B cell (primary cell): ENCODE measurements at places on chromosomes 7 and 10. TPM values are rescaled to one million over a fixed set of nuclear protein-coding genes. Genes with fewer than 3 reads are reported as not detected.

FKBP6 gene
- polyA plus RNA-seq, result not detected in 2 replicates

SEMA4G gene
- 0.75 and 0.84 TPM in 2 replicates for polyA plus RNA-seq

PAPOLB gene
- polyA plus RNA-seq, result not detected in 2 replicates

KCP gene
- 1.2 and 2.3 TPM in 2 replicates for polyA plus RNA-seq

CDHR1 gene
- 0.27 and 0.31 TPM in 2 replicates for polyA plus RNA-seq

CCL26 gene
- polyA plus RNA-seq, result not detected in 2 replicates

PRTFDC1 gene
- 0.22 and 0.63 TPM in 2 replicates for polyA plus RNA-seq

DNA sequence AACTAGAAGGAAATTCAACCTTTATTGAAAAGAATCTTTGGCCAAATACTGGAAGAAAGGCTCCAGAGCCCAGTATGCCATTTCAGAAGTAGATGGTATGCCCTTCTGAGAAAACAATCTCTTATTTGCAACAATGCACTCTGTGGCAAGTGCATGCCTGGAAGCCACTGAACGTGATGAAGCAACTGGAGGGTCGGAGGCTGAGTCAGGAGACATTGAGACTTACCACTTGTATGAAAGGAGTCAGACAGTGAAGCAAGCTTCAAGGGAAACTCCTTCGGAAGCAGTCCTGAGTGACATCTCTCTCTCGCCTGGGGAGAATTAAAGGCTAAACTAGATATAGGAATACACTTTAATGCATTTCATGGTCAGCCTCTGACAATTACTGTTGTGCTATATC lies 353.7 kb downstream of the NRG3 start:
- H3K4me3 ChIP-seq, result no peak overlapping the region
- DNase-seq, result no peak
- H3K27me3 ChIP-seq, result no peaks in the 10 kb centered on the region

DNA sequence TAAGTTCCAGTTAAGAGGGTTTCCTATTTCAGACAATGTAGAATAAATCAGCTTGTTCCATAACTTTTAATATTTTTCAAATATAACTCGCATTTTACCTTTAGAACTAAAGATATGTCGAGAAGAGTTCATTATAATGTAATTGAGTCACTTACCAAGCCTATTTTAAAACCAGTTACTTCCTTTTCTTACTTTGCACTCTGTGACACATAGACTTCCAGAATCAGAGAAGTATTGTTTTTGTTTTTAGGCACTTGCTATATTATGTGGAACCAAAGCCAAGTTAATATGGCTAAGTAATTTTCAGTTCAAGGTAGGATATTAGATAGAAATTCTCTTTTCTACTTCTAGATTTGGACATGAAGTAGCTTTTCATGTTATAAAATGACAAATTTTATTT lies 182.7 kb upstream of the PRPS1L1 start:
- H3K27me3 ChIP-seq, result no peaks in the 10 kb centered on the region
- DNase-seq, result no peak
- no peak overlapping the region for H3K27ac ChIP-seq
- H3K36me3 ChIP-seq, result no peaks in the 10 kb centered on the region

DNA sequence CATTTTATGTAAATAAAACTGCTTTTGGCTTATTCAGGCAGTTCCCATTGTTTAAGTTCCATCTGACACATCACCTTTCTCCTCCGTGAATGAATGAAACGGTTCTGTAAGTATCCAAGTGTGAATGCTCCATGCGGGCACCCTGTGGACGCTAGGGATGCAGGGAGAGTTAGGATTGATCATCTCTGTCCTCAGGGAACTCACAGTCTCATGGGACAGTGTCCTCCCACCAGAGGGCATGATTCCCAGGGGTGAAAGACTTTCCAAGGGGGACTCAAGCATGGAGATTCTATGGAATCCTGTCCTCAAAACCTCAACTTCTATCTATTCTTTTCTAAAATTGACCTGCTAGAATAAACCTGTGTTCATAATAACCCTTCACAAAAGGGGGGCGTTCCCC lies 98.8 kb downstream of the HECW1 start:
- no peak overlapping the region for H3K27ac ChIP-seq
- no peaks in the 10 kb centered on the region for H3K4me1 ChIP-seq
- DNase-seq, result no peak

DNA sequence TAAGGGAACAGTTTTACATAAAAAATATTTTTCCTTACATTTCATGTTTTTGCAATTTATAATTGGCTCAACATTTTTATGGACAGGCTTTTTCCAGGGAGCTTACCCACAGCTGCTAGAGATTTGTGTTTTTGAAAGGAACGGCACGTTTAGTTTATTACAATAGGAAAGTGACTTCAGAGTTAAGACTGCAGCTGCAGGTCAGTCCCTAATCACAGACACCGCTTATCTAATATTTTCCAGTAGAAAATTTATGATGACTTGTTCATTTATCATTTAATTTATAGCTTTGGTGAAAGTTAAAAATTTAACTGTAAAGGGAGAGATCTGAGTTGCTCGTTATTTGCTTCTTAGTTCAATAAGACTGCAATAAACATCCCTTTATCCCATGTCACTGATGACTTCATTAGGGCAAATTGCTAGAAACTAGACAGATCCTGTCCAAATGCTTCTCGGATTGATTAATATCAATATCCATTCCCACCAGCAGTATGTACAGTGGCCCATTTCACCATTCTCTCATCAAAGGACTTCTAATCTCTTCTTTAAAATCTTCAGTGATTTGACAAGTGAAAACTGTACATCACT lies 97.0 kb upstream of the ODAD2 start:
- H3K4me3 ChIP-seq, result no peak overlapping the region
- DNase-seq, result no peak
- no peaks in the 10 kb centered on the region for H3K4me1 ChIP-seq

- DNase-seq, result no peak
- H3K4me1 ChIP-seq, result peaks cover 6% of the 10 kb centered on the region
- no peaks in the 10 kb centered on the region for H3K27me3 ChIP-seq
- H3K4me3 ChIP-seq, result no peak overlapping the region
These were observed 31.9 kb upstream of the HPS1 start for GRCh38 chr10:98478430-98479222.

GRCh38 chr7:50733552-50733951 lies 49.1 kb downstream of the GRB10 start:
- H3K36me3 ChIP-seq, result no peaks in the 10 kb centered on the region
- DNase-seq, result no peak
- H3K4me3 ChIP-seq, result no peak overlapping the region
- H3K27ac ChIP-seq, result no peak overlapping the region
- no peaks in the 10 kb centered on the region for H3K4me1 ChIP-seq

GRCh38 chr10:127889605-127890195 lies 3.0 kb downstream of the CLRN3 start:
- no peak overlapping the region for H3K4me3 ChIP-seq
- H3K27me3 ChIP-seq, result no peaks in the 10 kb centered on the region
- H3K36me3 ChIP-seq, result no peaks in the 10 kb centered on the region
- H3K27ac ChIP-seq, result no peak overlapping the region
- H3K4me1 ChIP-seq, result no peaks in the 10 kb centered on the region
- DNase-seq, result no peak

DNA sequence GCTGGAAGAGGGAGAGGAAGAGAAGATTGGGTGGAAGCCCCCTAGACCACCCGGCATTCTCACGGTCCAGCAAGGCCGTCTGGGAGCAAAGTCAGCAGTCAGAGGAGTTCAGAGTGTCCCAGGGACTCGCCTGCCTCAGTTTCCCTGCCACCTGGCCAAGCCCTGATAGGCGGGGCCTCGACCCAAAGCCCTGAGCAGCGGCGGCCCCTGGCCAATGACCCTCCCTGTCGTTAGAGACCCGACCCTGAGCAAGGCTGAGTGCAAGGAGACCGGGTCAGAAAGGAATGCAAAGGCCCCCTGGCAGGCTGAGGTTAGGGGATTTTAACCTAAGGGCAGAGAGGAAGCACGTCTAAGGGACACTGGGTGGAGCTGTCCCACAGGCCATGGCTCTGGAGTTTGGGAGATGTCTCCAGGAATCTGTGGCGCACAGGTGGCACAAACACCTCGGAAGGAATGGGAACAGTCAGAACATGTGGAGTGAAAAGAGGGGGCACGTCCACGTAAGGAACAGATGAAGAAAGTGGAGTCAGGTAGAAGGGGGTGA lies 196.8 kb upstream of the PDE1C start:
- no peak for DNase-seq
- H3K27me3 ChIP-seq, result no peaks in the 10 kb centered on the region
- no peaks in the 10 kb centered on the region for H3K36me3 ChIP-seq
- no peak overlapping the region for H3K27ac ChIP-seq
- no peak overlapping the region for H3K4me3 ChIP-seq

GRCh38 chr10:35103882-35104281 lies 13.7 kb upstream of the CUL2 start:
- DNase-seq, result no peak
- H3K36me3 ChIP-seq, result no peaks in the 10 kb centered on the region
- H3K4me3 ChIP-seq, result no peak overlapping the region
- H3K27me3 ChIP-seq, result no peaks in the 10 kb centered on the region
- no peak overlapping the region for H3K27ac ChIP-seq

- H3K4me3 ChIP-seq, result peak overlapping the region; percentile 28
- peak; percentile 69 for DNase-seq
- peaks cover 9% of the 10 kb centered on the region for H3K36me3 ChIP-seq
These were observed 45.1 kb downstream of the WIPI2 start for GRCh38 chr7:5234852-5235831.

- H3K36me3 ChIP-seq, result no peaks in the 10 kb centered on the region
- no peak overlapping the region for H3K27ac ChIP-seq
- H3K27me3 ChIP-seq, result no peaks in the 10 kb centered on the region
- H3K4me3 ChIP-seq, result no peak overlapping the region
- DNase-seq, result no peak
- H3K4me1 ChIP-seq, result no peaks in the 10 kb centered on the region
These were observed 14.5 kb upstream of the ZNF862 start for GRCh38 chr7:149823631-149824199.

GRCh38 chr10:71964743-71965515 lies 734 bp downstream of the CHST3 start:
- H3K27ac ChIP-seq, result no peak overlapping the region
- no peak for DNase-seq
- peaks cover 11% of the 10 kb centered on the region for H3K4me1 ChIP-seq
- peaks cover 44% of the 10 kb centered on the region for H3K27me3 ChIP-seq
- H3K4me3 ChIP-seq, result no peak overlapping the region

DNA sequence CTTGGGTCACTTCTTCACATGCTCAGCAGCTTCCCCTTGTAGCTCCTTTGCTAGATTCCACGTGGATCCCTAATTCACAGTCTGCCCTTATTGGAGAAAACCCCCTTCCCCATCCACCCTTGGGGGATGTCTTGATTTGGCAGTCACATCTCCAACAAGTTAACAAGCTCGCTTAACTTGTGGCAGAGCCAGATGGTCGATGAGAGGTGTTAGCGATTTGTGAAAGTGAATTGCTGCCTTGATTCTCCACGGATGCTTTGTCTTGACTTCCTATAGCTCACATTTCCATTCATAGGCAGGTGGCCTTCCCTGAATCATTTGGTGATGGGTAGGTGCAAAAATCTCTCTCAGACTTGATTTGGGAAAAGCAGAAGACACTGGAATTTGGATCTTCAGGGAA lies 387.9 kb downstream of the TCERG1L start:
- no peak overlapping the region for H3K27ac ChIP-seq
- no peak for DNase-seq
- H3K4me3 ChIP-seq, result no peak overlapping the region
- H3K27me3 ChIP-seq, result no peaks in the 10 kb centered on the region
- no peaks in the 10 kb centered on the region for H3K36me3 ChIP-seq

DNA sequence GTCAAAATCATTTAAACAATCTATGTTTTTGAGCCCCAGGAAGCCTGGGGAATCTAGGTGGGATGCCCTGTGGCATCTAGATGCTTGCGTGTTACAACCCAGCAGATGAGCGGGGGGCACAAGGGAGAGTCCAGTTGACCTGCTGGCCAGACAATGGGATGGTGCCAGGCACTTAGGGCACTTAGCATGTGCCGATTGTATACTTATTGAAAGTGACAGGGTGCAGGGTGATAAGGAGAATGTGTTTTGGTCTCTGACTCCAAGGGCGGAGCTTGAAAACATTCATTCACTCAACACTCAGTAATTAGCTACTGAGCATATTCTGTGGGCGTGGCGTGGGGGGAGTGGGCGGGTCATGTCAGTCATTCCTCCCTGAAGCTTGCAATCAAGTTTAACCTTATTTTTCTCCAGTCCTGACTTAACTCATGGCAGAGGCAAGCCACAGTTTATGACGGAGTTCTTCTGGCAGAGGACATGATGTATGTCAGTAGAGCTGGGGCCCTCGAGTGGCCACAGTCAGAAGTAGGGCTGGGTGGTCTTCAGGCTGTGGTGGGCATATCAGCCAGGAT lies 115.1 kb downstream of the PRKCQ start:
- DNase-seq, result no peak
- H3K27ac ChIP-seq, result no peak overlapping the region
- H3K4me3 ChIP-seq, result no peak overlapping the region
- no peaks in the 10 kb centered on the region for H3K4me1 ChIP-seq
- H3K36me3 ChIP-seq, result no peaks in the 10 kb centered on the region

- no peak for DNase-seq
- no peaks in the 10 kb centered on the region for H3K27me3 ChIP-seq
- peaks cover 6% of the 10 kb centered on the region for H3K36me3 ChIP-seq
- H3K4me1 ChIP-seq, result peaks cover 49% of the 10 kb centered on the region
- H3K27ac ChIP-seq, result peak overlapping the region; percentile 98
These were observed 567 bp upstream of the CDCA7L start for GRCh38 chr7:21946222-21946709.

DNA sequence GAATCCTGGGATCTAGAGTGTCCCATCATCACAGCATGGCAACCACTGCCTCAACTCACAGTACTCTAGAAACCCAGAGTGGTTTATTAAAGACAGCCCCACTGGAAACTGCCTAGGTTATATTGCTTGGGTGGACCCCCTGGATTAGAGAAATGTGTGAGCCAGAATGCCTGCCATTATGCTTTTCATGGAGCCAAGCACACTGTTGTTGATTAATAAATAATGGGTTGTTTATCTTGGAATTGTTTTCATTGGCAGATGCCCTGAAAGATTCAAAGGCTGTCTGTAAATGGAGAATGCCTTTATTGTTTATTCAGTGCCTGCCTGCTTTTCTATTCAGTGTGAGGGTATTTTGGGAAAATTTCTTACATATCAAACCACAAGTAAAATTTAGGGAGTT lies 52.1 kb downstream of the GNAI1 start:
- H3K4me1 ChIP-seq, result no peaks in the 10 kb centered on the region
- no peaks in the 10 kb centered on the region for H3K36me3 ChIP-seq
- no peak overlapping the region for H3K4me3 ChIP-seq
- H3K27ac ChIP-seq, result no peak overlapping the region
- no peak for DNase-seq
- no peaks in the 10 kb centered on the region for H3K27me3 ChIP-seq

GRCh38 chr7:84697506-84697905 lies 489.4 kb downstream of the SEMA3D start:
- no peaks in the 10 kb centered on the region for H3K36me3 ChIP-seq
- no peak overlapping the region for H3K27ac ChIP-seq
- H3K4me3 ChIP-seq, result no peak overlapping the region
- DNase-seq, result no peak

- H3K27ac ChIP-seq, result no peak overlapping the region
- no peaks in the 10 kb centered on the region for H3K4me1 ChIP-seq
These were observed 143.1 kb downstream of the NPY start for GRCh38 chr7:24427048-24427447.
